EH (cell line): ENCODE measurements at places on chromosomes 5 and 9.

DNA sequence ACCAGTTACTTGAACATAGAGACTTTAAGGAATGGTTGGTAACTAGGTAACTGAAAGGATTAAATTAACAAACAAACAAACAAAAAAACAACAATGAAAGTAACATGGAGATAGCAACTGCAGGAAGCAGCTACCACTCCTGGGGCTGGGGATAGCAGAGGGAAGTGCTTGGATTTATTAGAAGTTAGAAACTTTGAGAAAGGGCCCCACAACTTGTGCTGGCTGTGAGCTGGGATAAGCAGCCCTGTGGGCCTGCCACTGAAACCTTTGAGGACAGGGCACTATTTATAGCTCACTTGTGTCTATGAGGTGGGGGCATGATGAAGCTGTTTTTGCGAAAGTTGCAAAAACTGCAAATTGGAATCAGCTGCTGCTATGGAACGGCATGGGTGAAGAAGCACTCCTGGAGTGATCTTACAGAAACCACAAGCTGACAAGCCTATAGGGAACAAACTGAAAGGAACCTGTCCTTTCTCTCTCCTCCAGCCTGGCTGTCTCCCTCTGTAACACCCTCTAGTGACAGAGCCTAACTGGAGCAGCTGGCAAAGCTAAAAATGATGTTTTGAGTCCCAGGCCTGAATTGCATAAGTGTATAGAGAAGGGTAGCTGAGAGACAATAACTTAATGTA lies 91.4 kb upstream of the RANBP6 start:
- DNase-seq = peak; percentile 47

- no peak for DNase-seq
These were observed 112.9 kb downstream of the HSPA4 start for GRCh38 chr5:133164759-133165158.

GRCh38 chr9:78144008-78144381 lies 91.9 kb upstream of the CEP78 start:
- DNase-seq = no peak

GRCh38 chr9:121610638-121610953 lies 40.8 kb upstream of the DAB2IP start:
- DNase-seq = no peak

- no peak for DNase-seq
These were observed 169.7 kb downstream of the YTHDC2 start for GRCh38 chr5:113683211-113683610.

- DNase-seq = peak; percentile 38
These were observed 64.7 kb downstream of the FRMD3 start for GRCh38 chr9:83473488-83473971.

- DNase-seq = no peak
These were observed 4.6 kb downstream of the MRPL41 start for GRCh38 chr9:137556069-137556838.

GRCh38 chr5:127550652-127551409 lies 33.4 kb downstream of the PRRC1 start:
- no peak for DNase-seq

GRCh38 chr5:81971111-81971711 lies 612 bp upstream of the ATG10 start:
- DNase-seq = peak; percentile 26

GRCh38 chr5:149424371-149425315 lies 45.6 kb upstream of the IL17B start:
- DNase-seq = peak; percentile 45

GRCh38 chr9:38418366-38418765 lies 5.9 kb downstream of the IGFBPL1 start:
- no peak for DNase-seq
